ENCODE measurements at places on chromosomes 7 and 10. TPM values are rescaled to one million over a fixed set of nuclear protein-coding genes. Genes with fewer than 3 reads are reported as not detected.

Gene BICC1
- 150 TPM for total RNA-seq

Gene MORN4
- total RNA-seq, result 3.6 TPM

Gene LEP
- total RNA-seq, result not detected

Gene MBL2
- not detected for total RNA-seq

Gene SPOCK2
- total RNA-seq, result 27.9 TPM

Gene HMX3
- not detected for total RNA-seq

Gene TLL2
- total RNA-seq, result 3.3 TPM

Gene CNPY1
- not detected for total RNA-seq

Gene LOXL4
- 5.4 TPM for total RNA-seq

Gene AGR3
- total RNA-seq, result not detected

Gene C10orf67
- total RNA-seq, result 0.43 TPM

Gene TRIM4
- 18.7 TPM for total RNA-seq

Gene RELN
- 1.2 TPM for total RNA-seq

Gene FAM237B
- total RNA-seq, result not detected

Gene DGKB
- not detected for total RNA-seq

Gene INHBA
- total RNA-seq, result 8.9 TPM

Gene KIF20B
- total RNA-seq, result 23.6 TPM

Gene MET
- total RNA-seq, result 155 TPM

Gene RBP3
- total RNA-seq, result not detected

Gene ZNF487
- 0.81 TPM for total RNA-seq

Gene AOAH
- 0.51 TPM for total RNA-seq

Gene POLD2
- 92.7 TPM for total RNA-seq

Gene CYP3A4
- not detected for total RNA-seq

Gene SPDYE6
- not detected for total RNA-seq

Gene UCMA
- total RNA-seq, result not detected

Gene LZTS2
- total RNA-seq, result 77.8 TPM

Gene INA
- total RNA-seq, result 18.4 TPM

Gene POU6F2
- not detected for total RNA-seq

Gene AKR1D1
- total RNA-seq, result not detected

Gene ANKRD30A
- total RNA-seq, result not detected

Gene FLNC
- total RNA-seq, result 149 TPM

Gene SAMD9
- total RNA-seq, result 0.87 TPM

Gene TMEM225B
- total RNA-seq, result 0.43 TPM

Gene WNT2
- not detected for total RNA-seq
